ENCODE measurements at places on chromosomes 12 and 14. TPM values are rescaled to one million over a fixed set of nuclear protein-coding genes. Genes with fewer than 3 reads are reported as not detected.

GRCh38 chr12:25005376-25005775 lies 56.5 kb upstream of the BCAT1 start:
- DNase-seq = no peak

The PAX9 gene
- 6.0 TPM for total RNA-seq

The SAMD15 gene
- total RNA-seq = 12.5 TPM

The INHBE gene
- 0.12 TPM for total RNA-seq

The IKZF4 gene
- 10.7 TPM for total RNA-seq

Data from lung (tissue), 17 donors.